Pons (tissue), 1 donor: ENCODE measurements at places on chromosomes 16 and 17.

DNA sequence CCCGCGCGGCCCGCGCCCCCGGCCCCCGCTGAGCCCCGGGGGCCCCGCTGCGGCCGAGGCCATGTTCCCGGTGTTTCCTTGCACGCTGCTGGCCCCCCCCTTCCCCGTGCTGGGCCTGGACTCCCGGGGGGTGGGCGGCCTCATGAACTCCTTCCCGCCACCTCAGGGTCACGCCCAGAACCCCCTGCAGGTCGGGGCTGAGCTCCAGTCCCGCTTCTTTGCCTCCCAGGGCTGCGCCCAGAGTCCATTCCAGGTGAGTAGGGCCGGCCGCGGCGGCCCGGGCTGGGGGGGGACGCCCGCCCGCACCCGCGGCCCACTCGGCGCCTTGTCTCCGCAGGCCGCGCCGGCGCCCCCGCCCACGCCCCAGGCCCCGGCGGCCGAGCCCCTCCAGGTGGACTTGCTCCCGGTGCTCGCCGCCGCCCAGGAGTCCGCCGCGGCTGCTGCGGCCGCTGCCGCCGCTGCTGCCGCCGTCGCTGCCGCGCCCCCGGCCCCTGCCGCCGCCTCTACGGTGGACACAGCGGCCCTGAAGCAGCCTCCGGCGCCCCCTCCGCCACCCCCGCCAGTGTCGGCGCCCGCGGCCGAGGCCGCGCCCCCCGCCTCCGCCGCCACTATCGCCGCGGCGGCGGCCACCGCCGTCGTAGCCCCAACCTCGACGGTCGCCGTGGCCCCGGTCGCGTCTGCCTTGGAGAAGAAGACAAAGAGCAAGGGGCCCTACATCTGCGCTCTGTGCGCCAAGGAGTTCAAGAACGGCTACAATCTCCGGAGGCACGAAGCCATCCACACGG is 504 bp downstream of the MAZ start:
- no peak for DNase-seq

GRCh38 chr16:12340151-12340733 is 363.7 kb downstream of the SNX29 start:
- peak; percentile 35 for DNase-seq

DNA sequence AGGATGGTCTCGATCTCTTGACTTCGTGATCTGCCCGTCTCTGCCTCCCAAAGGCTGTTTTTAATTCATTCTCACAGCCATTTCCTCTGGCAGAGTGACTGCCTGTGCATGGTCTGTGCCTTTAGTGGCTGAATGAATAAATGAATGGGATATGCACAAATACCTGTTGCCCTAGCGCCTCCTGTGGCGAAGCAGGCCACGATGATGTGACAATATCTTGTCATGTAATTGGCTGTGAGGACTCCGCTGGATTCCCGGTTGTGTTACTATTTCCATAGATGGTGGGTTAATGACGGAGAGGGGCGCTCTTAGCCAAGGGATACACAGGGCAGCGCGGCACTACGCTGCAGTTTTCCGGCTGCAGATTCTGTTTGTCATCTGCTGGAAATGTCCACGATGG is 26.8 kb upstream of the ENDOV start:
- DNase-seq = no peak

GRCh38 chr17:21034340-21035235 is 8.2 kb downstream of the USP22 start:
- peak; percentile 75 for DNase-seq
